Inflammatory macrophage (primary cell): ENCODE measurements at places on chromosomes 7 and 10.

GRCh38 chr10:119252470-119253151, 45.2 kb downstream of the GRK5 start:
- no peak for DNase-seq

DNA sequence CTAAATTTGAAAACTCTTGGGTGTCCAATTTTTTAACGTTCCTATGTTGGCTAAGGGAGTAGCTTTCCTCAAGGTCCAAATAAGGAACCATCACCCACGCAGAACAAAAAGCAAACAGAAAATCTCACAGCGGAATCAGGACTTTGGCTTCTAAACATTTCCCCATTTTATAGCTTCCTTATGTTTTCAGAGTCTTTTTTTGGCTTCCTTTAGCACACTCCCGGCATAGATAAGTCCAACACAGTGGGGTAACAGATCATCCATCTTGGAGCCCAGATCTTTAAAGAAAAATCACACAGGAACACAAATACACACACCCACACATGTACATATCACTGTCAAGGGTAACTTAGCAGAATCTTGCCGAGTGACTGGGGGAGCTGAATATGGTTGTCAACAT, 4.2 kb upstream of the TCF7L2 start:
- DNase-seq, result peak; percentile 92

DNA sequence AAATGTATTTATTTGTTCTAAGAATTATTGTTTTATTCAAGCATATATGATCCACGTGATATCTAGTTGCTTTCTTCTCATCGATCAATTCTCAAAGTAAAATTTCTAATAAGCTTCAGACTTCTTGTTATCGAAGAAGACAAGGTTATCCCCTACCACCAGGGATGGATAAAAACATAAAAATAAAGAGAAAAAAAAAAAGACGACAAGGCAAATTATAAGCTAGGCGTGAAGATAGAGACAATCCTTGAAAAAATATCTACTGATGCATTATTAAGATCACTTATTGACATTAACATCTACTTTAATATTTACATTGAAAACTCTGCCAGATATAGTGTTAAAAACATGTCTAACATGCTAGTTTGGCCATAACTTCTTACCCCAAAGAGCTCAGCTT, 19.4 kb downstream of the PEX1 start:
- no peak for DNase-seq

DNA sequence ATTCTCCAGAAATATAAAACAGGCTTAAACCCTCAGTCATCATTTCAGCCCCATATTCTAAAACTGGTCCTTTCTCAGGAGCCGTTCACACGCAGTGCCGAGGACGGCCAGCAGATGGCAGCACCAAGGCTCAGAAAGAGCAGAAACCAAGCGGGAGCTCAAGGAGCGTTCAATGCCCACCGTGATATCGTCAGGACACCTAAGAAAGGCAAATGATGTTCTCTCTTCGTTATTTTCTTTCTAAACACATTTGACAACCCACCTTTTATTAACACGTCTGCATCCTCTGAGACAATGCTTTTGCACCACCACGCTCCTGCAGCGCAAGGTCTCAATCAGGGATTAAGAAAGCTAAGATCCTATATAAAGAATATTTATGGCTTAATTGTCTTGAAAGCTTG, 45.7 kb upstream of the RBM33 start:
- peak; percentile 79 for DNase-seq

GRCh38 chr10:9331583-9332008, 1277.1 kb downstream of the GATA3 start:
- DNase-seq, result peak; percentile 50

GRCh38 chr10:77305650-77306632, 331.7 kb downstream of the KCNMA1 start:
- no peak for DNase-seq

GRCh38 chr7:101507791-101508252, 121.3 kb downstream of the MYL10 start:
- peak; percentile 22 for DNase-seq
